ENCODE measurements at places on chromosomes 16 and 17. TPM values are rescaled to one million over a fixed set of nuclear protein-coding genes. Genes with fewer than 3 reads are reported as not detected.

Gene TBC1D3D
- total RNA-seq = not detected

Gene MGAT5B
- total RNA-seq = 24.8 TPM

Gene ATAD5
- total RNA-seq = 7.9 TPM

Gene RNF167
- total RNA-seq = 12.8 TPM

Gene ABCA8
- total RNA-seq = 3.9 TPM

Gene WNT9B
- under 0.01 TPM for total RNA-seq

Gene ZNF469
- 0.74 TPM for total RNA-seq

Gene TP53TG3C
- total RNA-seq = not detected

Gene EIF3CL
- total RNA-seq = 77.9 TPM

Gene FA2H
- total RNA-seq = 0.49 TPM

Gene BCL6B
- total RNA-seq = 1.5 TPM

Gene NAGS
- 0.25 TPM for total RNA-seq

Gene ABCA10
- 2.7 TPM for total RNA-seq

Gene HOXB6
- total RNA-seq = not detected

Gene FBXW10
- total RNA-seq = 0.25 TPM

Gene ACAP1
- 0.25 TPM for total RNA-seq

Gene CSF3
- not detected for total RNA-seq

Gene TERB1
- 0.25 TPM for total RNA-seq

Gene ADAP2
- total RNA-seq = 3.4 TPM

Gene FN3K
- 32.9 TPM for total RNA-seq

Gene ENPP7
- total RNA-seq = not detected

Gene RPH3AL
- 5.4 TPM for total RNA-seq

Gene PRM1
- not detected for total RNA-seq

Gene C17orf78
- total RNA-seq = not detected

Gene SPATA22
- 0.98 TPM for total RNA-seq

Gene SDR42E1
- under 0.01 TPM for total RNA-seq

Gene CA4
- total RNA-seq = 2.5 TPM

Gene TBC1D3E
- total RNA-seq = not detected

Gene PRR14
- total RNA-seq = 13.3 TPM

Gene SAMD14
- 30.5 TPM for total RNA-seq

Gene CCDC92B
- total RNA-seq = 2.2 TPM

Gene SENP3
- total RNA-seq = 50.9 TPM

Gene HBA1
- 167 TPM for total RNA-seq

Gene RDM1
- 0.98 TPM for total RNA-seq

Gene CLN3
- 10.6 TPM for total RNA-seq

Gene RSPRY1
- 61.7 TPM for total RNA-seq

Gene KRTAP2-2
- total RNA-seq = not detected

Gene RAB26
- 4.4 TPM for total RNA-seq

Gene SLC16A5
- 0.98 TPM for total RNA-seq

Gene UTS2R
- not detected for total RNA-seq

Gene GPR139
- total RNA-seq = 2.5 TPM

Gene PRSS21
- not detected for total RNA-seq

Gene IL4R
- total RNA-seq = 3.2 TPM

Gene RHBDF2
- total RNA-seq = 2.7 TPM

Gene CD300LG
- total RNA-seq = not detected

Gene CCL8
- 0.25 TPM for total RNA-seq

Gene TSC2
- 51.1 TPM for total RNA-seq

Gene TLCD3B
- 22.1 TPM for total RNA-seq

Gene C16orf86
- 2.7 TPM for total RNA-seq

Gene ESRP2
- not detected for total RNA-seq

Gene IL17C
- not detected for total RNA-seq

Gene PRSS33
- total RNA-seq = 0.25 TPM

Gene CYB5B
- 31.0 TPM for total RNA-seq

Gene NDUFB10
- 43.0 TPM for total RNA-seq

Gene ETV4
- 1.2 TPM for total RNA-seq

Gene METTL16
- total RNA-seq = 20.7 TPM

Gene OR2C1
- total RNA-seq = 0.49 TPM

Gene VAC14
- 21.4 TPM for total RNA-seq

Measured in temporal lobe (tissue), 4 donors.